NCI-H526 treated with DMSO at 0.1 percent for 48 hours (cell line): ENCODE measurements at places on chromosomes 4 and X.
A peak's percentile ranks its signal among the peaks of the same experiment; 100 is the strongest.

GRCh38 chrX:151543706-151544105 lies 19.8 kb upstream of the PASD1 start:
- DNase-seq: no peak

DNA sequence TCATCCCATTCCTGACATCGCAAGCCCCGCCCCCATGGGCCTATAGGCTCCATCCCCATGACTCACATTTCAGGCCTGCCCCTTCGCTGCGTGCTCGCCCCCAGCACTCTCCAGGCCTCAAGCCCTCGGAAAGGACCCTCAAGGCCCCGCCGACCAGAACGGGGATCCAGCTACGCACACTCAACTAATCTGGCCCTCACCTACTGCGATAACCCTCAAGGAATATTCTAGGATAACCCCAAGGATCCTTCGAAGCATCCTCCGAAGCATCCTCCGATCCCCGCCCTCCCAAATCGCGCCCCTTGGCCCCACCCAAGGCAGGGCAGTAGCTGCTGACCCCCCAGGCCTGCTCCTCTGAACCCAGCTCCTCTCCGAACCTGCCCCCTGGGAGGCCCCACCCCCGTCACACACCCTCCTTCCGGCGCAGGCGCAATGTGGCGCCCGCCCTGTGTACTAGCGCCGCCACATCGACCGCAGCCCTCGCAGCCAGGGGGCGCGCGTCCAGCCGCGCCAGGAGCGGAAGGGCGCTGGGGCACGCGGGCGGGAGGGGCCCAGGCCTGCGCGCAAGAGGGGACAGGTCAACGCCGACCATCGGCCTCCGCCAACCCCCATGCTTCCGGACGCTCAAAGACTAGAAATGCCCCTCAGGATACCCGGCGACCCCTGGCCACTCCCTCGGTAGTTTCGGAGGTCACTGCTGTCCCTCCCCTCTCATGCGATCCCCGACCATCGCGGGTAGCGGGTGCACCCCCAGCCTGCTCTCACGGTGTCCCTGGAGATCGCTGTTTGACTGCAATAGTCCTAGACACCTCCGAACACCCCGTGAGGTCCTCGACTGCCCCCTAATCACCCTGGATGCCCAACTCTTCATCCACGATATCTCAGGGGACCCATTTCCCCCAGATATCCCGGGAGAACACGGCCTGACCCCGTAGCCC lies 6.4 kb upstream of the MAGIX start:
- DNase-seq: peak; percentile 27

DNA sequence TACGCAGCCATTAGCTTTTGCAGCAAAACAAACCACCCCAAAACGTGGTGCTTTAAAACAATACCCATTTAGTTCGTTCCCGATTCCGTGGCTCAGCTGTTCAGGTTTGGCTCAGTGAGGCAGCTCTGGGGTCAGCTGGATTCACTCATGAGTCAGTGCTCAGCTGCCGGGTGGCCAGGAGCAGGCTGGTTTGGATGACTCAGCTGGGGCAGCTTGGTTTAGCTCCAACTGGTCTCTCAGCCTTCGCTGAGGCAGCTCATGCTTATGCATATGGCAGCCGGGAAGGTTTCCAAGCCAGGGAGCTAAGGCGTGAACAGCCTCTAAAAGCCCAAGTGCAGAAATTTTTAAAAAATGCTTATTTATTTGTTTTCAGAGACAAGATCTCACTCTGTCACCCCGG lies 13.3 kb upstream of the CD99 start:
- no peak for DNase-seq

GRCh38 chr4:25031077-25031621 lies 403 bp upstream of the LGI2 start:
- DNase-seq: peak; percentile 17

DNA sequence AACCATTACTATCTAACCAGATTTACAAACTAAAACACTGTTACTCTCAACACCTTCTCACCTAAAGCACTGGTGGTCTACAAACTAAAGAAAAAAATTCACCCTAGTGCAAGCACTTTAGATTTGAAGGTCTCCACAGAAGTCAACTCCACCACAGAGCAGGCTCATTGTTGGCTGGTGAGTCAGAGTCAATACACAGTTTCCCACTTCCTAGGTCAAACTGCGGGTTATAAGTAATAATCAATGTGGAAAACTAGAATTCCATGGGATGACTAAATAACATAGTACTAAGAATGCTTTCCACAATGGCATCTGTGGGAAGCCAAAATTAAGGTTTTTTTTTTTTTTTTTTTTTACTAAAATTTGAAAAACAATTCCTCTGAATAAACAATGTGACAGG lies 191.8 kb downstream of the PDGFC start:
- no peak for DNase-seq

GRCh38 chr4:139014371-139015268 lies 961 bp upstream of the NOCT start:
- DNase-seq: no peak

DNA sequence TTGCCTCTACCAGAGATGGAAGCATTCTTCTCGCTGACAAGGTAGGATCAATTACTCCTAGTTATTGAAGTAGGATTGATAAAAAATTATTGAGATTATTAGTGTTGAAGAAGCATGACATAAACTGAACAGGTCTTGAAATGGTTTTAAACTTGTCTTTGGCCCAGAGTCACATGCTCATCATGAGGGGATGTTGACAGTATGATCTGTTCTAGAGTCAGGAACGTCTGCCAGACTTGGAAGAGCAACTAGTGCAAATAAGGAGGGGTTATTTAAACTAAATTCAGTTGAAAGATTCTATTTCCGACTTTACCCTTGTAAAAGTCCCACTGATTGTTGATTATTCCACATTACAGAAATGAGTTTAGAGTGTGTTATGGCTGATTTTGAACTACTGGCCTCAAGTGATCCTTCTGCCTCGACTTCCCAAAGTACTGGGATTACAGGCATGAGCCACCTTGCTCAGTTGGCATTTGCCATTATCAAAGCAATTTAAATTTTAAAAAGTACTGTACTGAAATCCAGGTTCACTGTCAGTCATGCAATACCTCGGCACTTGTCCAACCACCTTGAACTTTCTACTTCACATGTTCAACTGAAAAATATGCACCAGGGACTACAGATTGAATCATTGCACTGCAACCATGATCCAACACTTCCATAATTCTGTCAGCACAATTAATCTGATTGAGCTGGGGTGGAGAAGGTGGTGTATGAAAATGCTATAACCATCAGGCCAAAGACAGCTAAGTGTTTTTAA lies 19.7 kb downstream of the FABP2 start:
- no peak for DNase-seq

DNA sequence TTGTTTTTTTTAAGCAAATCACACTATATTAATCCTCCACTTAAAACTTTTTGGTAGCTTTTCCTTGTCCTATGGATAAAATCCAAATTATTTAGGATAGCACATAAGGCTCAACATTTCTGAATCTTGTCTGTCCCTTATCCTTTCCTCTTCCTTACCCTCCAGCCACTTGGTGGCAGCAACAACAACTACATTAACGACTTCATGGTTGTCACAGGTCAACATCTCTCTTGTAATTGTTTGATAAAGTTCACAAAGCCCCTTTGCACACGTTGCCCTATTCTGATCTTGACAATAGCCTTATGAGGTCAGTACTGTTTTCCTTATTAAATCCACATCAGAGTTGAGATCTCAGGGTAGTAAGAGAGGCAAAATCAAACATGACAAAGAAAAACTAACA lies 269.0 kb upstream of the PABPC4L start:
- DNase-seq: no peak

GRCh38 chr4:181077341-181077740 lies 1165.9 kb upstream of the TENM3 start:
- DNase-seq: no peak

- no peak for DNase-seq
Observed at GRCh38 chr4:147985376-147985775, 253.5 kb downstream of the ARHGAP10 start.

DNA sequence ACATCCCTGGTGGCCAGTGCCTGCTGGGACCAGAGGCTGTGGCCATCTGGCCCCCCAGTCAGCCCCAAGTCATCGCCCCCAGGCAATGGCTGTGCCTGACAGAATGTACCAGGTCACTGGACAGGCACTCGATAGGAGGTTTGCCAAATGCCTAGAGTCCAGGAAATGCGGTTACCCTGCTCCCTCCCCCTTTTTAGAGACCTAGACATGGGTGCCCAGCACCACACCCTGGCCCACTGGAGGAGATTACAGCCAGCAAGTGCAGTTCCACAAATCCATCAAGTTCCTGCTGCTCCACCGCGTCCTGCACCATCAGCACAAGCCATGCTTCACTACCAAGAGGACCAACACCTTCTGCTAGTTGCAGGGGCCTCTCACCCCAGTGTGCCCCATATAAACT lies 16.2 kb upstream of the ZFX start:
- DNase-seq: no peak

GRCh38 chrX:32842053-32842452 lies 369.3 kb downstream of the DMD start:
- no peak for DNase-seq

DNA sequence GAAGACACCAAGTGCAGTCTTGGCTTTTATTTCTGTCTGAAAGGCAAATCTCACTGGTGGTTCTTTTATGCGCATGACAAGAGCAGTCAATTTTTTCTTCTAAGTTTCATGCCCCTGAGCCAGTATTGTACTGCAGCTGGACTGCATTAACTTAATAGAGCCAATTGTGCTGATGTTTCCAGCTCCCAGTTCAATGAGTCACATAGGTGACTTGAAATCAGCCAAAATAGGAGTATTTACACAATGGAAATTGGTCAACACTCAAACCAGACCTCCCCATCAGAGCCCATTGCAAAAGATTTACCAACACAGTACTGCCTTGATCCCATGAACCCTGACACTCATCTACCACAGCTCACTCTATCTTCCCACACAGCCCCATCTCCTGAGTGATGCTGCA lies 100.3 kb upstream of the GUCY1A1 start:
- no peak for DNase-seq

DNA sequence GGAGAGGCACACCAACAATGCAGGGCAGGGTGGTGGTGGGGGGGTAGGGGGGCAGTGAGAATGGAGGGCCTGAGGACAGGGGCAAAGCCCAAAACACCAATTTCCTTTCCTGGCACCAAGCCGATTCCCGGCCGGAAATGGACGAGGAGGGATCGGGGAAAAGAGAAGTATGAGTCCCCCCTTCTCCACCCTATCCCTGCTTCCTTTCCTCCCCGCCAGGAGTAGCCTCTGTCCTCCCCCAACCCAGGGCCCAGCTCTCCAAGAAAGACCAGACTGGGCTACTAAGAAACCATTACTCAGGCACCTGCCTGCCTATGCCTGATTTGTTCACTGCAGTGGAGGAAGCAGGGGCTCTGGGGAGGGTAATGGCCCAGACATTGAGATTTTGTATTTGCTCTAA lies 402 bp downstream of the CCDC120 start:
- no peak for DNase-seq

GRCh38 chrX:10598540-10598939 lies 21.8 kb downstream of the MID1 start:
- DNase-seq: no peak

GRCh38 chr4:99144070-99144469 lies at the start of gene ADH4:
TSS of gene ADH4 (minus strand) at chr4:99144297. CDS start at chr4:99144222, 75 bp downstream.
- DNase-seq: no peak

- no peak for DNase-seq
Observed at GRCh38 chr4:13415068-13415785, 68.9 kb downstream of the RAB28 start.

- DNase-seq: no peak
Observed at GRCh38 chr4:47642191-47642830, 157.2 kb downstream of the ATP10D start.

GRCh38 chr4:148044089-148044911 lies 312.4 kb downstream of the ARHGAP10 start:
- no peak for DNase-seq

DNA sequence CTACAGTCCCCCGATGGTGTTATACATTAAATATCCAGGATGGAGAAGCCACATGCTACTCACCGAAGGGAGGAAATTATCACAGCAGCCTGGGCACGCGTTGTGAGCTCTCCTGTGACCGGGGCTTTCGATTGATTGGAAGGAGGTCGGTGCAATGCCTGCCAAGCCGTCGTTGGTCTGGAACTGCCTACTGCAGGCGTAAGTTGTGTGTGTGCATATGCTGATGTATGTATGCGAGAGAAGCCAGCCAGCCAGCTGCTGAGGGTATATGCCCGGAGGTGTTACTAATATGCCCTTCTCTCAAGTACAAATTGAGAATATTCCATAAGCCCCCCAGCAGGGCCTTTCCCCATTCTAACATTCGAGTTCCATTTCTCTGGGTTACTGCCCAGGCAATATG lies 18.2 kb downstream of the SRPX2 start:
- no peak for DNase-seq
